ENCODE measurements at places on chromosomes 12 and 14.

- no peak for DNase-seq
These were observed 4.3 kb downstream of the OASL start for GRCh38 chr12:121034616-121035305.

- no peak for DNase-seq
These were observed 154.9 kb upstream of the PWP1 start for GRCh38 chr12:107530701-107531100.

DNA sequence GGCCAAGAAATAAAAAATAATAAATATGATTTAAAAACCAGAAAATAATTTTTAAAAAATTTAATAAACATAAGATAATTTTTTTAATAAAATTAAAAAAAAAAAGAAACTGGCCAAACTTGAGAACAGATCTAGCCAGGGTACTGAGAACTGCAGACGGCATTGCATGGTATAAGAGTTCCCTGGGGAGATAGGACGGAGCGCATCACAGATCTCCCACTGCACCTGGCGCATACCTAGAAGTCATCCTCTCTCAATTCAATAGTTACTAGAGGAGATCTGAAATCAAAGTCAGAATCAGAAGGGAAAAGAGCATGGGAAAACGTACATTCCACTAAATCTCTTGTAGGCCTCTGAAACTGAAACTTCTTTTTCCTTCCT, 58.9 kb upstream of the BCL2L14 start:
- DNase-seq: no peak

GRCh38 chr12:47601071-47601470, 104.8 kb downstream of the RPAP3 start:
- no peak for DNase-seq

GRCh38 chr14:50025776-50026175, 90.6 kb downstream of the VCPKMT start:
- DNase-seq: no peak

GRCh38 chr12:102653406-102653805, 173.0 kb upstream of the IGF1 start:
- DNase-seq: no peak

GRCh38 chr12:57888409-57889157, 42.1 kb upstream of the CTDSP2 start:
- no peak for DNase-seq

GRCh38 chr12:6367065-6367968, 8.0 kb downstream of the SCNN1A start:
- DNase-seq: peak; percentile 30

- no peak for DNase-seq
These were observed 128.1 kb downstream of the PRKD1 start for GRCh38 chr14:29799464-29800095.

DNA sequence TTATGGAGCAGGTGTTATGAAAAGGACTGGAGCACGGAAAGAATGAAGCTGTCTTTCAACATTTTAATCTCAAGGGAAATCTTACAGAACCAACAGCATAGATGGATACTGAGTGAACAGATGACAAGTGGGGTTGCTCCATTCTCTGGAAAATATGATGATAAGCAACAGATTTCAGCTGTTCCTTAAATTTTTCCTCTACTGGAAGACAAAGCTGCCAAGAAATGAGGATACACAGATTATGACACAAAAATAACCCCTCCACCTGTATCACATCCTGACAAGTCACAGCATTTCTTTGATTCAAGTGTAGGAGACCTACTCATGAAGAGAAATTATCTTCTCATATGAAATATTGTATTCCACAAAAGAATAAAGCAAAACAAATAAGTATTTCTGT, 13.0 kb upstream of the TMTC2 start:
- DNase-seq: no peak

DNA sequence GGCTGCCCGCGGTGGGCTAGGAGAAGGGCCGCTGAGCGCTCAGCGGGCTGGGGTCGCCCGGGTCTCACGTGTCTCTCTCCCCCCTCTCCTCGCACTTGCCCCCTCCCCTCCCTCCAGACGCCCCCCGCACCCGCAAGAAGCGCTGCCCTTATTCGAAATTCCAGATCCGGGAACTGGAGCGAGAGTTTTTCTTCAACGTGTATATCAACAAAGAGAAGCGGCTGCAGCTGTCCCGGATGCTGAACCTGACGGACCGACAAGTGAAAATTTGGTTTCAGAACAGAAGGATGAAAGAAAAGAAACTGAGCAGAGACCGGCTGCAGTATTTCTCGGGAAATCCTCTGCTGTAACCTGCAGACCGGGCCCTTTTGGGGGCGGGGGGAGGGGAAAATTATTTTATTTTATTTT, 314 bp upstream of the HOTAIR start:
- no peak for DNase-seq

DNA sequence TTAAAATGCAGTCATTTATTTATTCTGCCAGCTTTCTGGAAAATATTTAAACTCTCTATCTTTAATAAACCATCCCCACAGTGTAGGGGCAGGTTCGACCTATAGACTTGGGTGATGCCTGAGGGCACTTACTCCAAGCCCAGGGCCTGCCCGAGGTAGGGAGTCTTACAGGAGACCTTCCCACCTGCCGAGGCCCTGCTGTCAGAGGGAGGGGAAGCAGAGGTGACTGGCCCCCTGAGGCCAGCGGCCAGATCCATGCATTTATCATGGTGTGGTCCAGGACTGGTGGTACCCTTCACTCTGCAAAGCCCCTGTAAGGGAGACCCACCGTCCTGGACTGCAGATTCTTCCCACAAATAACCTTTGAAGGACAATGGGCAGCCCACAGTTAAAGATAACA, 7.6 kb downstream of the EML1 start:
- no peak for DNase-seq

- no peak for DNase-seq
These were observed 110.0 kb upstream of the CPM start for GRCh38 chr12:69042970-69043369.

- peak; percentile 42 for DNase-seq
These were observed 35.5 kb upstream of the TSPAN9 start for GRCh38 chr12:3041558-3042164.

GRCh38 chr12:104276273-104277131, 27.0 kb upstream of the EID3 start:
- DNase-seq: no peak

DNA sequence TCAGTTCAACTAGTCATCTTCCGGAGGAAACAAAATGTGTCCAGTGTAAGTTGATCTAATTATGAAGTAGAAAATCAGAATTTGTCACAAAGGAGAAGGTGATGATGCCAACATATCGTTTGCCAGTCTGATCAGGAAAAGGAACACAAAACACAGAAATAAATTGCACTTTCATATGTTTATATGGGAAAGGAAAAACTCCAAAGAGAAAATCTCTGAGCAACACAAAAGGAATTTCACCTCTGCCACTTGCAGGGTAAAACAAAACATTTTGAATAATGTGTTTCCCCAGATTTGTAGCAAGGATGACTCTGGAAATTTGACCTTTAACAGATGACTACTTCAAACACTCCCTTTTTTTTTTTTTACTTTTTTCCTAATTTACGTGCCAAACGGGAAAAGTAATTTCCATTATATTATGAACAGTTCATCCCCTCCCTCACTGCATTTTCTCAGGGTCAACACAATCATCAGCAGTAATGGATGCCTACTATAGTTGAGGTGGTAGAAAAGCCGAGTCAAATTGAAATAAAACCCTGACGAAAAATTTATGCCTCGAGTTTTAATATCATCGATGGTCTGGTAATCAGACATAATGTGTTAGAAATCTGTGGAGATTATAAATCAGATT, 25.6 kb downstream of the MGAT4C start:
- DNase-seq: no peak

- DNase-seq: no peak
These were observed 142.8 kb downstream of the PAWR start for GRCh38 chr12:79547735-79548609.

DNA sequence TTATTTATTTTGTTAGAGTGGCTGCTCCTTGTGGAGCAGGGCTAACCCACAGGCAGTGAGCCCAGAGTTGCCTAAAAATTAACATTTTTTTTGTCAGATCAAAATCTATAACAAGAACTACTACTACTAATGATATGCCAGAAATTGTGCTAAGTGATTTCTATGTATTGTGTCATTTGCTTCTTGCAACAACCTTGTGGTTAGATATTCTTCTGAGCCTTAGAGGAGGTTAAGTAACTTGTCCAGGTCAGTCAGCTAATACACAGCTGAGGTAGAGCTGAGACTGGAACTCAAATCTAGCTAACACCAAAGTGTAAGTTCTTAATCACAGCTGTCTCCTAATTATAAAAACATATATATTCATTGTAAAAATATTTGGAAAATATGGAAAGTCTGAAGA, 29.8 kb downstream of the CFL2 start:
- no peak for DNase-seq

- no peak for DNase-seq
These were observed 16.6 kb downstream of the HIP1R start for GRCh38 chr12:122851820-122852219.

GRCh38 chr12:122887819-122888212, 8.1 kb downstream of the VPS37B start:
- DNase-seq: no peak

- no peak for DNase-seq
These were observed 39.9 kb downstream of the GXYLT1 start for GRCh38 chr12:42104784-42105183.

- DNase-seq: no peak
These were observed 253.7 kb downstream of the DUSP6 start for GRCh38 chr12:89098441-89099112.

- DNase-seq: no peak
These were observed 104.6 kb downstream of the BICD1 start for GRCh38 chr12:32211066-32211899.

DNA sequence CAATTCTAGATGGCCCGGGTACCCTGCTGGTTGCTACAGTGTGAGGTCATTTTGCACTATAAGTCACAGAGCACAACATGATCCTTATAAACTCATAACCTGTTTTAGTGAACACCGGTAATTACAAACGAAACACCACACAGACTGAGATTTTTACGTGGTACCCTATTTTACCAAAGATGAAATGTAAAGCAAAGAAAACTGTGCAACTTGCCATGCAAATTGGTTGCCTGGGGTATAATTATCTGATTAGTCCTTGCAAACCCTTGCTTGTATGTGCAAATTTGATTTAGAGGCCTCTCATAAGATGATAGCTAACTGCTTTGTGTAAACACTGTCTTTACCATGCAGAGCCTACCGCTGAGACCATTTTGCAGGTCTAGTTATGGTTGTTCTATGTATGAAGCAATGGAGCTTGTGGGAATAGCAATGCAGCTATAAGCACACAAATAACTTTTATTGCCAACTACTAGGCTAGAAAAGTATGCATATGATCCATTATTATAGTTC, 372.1 kb upstream of the FAR2 start:
- DNase-seq: no peak

- DNase-seq: no peak
These were observed 62.4 kb upstream of the TBPL2 start for GRCh38 chr14:55502746-55503284.

DNA sequence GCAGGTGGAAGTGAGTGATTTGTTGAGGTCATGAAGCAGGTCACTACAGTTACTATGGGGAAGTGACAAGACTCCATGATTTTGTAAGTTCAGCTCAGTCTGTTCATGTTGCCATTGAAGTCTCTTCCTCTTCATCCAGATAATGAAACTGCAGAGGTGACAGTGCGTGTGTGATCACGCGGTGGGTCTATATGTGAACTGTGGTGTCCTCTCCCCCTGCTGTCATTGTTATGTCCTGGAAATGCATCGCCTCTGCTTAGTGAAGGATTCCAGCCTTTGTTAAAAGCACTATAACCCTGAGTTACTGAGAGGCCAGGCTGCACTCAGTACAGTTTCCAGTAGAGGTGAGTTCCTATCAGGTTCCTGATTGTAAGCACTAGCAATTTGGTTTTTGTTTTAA, 216.2 kb upstream of the RMST start:
- no peak for DNase-seq

DNA sequence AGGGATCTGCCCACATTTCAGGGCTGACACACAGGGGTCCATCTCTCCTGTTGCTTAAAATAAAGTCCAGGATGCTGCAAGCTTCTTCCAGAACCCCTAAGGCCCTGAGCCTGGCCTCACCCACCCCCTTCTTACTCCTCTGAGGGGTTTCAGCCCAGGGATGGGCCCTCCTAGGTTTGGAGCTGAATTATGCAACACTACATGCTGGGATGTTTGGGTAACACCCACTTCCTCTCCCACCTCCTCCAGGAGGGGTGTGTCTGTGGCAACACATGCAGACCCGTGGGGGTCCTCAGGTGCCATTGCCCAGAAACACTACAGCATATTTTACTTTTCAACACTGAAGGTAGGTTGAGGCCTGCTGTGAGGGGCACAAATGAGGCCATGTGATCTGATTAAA, 5.4 kb downstream of the FBLN5 start:
- DNase-seq: no peak

- DNase-seq: no peak
These were observed 814 bp downstream of the RAB2B start for GRCh38 chr14:21475767-21476522.

DNA sequence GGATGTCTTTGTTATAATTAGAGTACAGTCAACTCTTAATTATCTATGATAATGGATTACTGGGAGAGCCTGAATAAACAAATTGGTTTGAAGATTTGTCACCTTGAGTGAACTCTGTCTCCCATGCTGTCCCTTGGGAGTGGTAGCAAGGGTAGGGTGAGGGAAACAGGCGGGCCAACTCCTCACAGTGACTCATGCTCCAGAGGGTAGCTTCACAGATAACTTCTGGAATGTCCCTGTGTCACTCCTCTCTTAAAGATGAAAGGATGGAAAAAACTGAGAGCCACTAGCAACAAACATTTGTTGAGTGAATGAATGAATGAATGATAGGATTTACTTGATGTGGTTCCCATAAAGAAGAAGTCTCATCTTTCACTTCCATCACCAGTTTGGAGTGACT, 53.5 kb downstream of the RASSF9 start:
- DNase-seq: no peak

- peak; percentile 51 for DNase-seq
These were observed 227.1 kb upstream of the KRR1 start for GRCh38 chr12:75738486-75738885.

DNA sequence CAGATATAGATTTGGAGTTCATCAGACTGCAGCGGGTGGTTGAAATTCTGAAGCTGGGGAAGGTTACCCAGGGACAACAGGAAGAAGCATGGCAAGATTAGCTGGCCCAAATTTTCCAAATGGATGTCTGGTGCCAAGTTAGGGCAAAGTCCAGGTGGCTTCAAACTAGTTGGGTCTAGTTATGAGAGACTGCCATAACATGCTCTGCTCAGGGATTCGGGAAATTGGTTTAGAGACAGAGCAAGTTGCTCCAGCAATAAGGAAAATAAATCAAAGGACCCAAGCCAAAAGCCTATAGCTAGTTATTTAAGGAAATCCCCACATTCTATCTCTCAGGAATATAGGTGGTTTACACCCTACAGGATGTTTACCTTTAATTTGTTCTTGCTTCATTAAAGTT, 125.7 kb upstream of the BTG1 start:
- no peak for DNase-seq

- no peak for DNase-seq
These were observed 13.2 kb upstream of the SALL2 start for GRCh38 chr14:21539189-21539940.

- DNase-seq: no peak
These were observed 39.1 kb upstream of the NUDT4 start for GRCh38 chr12:93338598-93338997.

- DNase-seq: no peak
These were observed 71.3 kb downstream of the CRACR2A start for GRCh38 chr12:3681595-3682061.
